ENCODE measurements at places on chromosomes 5 and 9. TPM values are rescaled to one million over a fixed set of nuclear protein-coding genes. Genes with fewer than 3 reads are reported as not detected.
A peak's percentile ranks its signal among the peaks of the same experiment; 100 is the strongest.

The MLANA gene
- 0.90 TPM for polyA plus RNA-seq

The TIFAB gene
- 0.54 TPM for polyA plus RNA-seq

DNA sequence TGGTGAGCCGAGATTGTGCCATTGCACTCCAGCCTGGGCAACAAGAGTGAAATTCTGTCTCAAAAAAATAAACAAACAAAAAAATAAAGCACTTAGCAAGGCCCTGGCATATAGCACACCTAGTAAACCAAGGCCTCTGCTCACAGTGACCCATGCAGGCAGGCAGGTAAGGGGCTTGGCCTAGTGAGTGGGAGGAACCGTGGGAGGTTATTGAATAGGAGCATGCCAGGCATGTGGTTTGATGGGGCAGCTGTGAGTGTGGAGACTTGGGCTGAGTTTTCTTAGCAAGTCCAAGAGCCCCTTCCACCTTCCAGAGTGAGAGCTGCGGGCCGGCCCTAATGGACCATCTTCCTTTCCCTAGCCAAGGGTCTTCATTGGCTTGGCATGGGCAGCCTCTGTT is 4.5 kb upstream of the NDST1 start:
- no peak for DNase-seq

DNA sequence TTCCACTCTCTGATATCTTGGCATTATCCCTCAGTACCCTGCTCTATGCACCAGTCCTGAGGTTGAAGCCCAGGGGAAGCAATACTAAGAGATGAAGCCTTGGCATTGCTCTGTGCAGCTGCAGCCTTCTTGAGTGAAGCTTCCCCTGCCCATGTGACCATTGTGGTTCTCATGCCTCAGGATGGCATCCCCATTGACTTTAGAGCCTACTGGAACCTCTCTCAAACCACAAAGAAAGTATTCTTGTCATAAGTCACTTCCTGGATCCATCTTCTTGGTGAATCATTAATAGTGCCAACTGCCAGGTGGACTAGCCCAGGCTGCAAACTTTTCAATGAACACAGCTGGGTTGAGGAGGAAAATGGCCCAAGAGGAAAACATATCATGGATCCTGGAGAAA is 283.9 kb upstream of the RFX3 start:
- no peak for DNase-seq

DNA sequence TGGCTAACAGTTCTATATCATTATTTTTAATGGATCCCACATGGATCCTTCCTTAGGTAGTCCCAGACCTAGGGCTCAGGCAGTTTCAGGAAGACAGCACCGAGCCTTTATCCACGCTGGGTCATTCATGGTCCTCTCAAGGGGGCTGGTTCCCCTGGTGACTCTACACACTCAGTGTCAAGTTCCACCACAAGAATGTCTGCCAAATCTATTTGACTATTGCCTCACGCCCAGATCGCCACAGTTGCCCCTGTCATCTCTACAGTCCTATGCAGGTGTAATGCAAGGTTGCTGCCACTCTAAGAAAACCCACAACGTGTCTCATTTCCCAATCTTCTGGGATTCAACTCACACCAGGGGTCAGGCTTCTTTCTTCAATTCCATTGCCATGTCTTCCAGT is 8.0 kb upstream of the ZNF366 start:
- no peak for DNase-seq

DNA sequence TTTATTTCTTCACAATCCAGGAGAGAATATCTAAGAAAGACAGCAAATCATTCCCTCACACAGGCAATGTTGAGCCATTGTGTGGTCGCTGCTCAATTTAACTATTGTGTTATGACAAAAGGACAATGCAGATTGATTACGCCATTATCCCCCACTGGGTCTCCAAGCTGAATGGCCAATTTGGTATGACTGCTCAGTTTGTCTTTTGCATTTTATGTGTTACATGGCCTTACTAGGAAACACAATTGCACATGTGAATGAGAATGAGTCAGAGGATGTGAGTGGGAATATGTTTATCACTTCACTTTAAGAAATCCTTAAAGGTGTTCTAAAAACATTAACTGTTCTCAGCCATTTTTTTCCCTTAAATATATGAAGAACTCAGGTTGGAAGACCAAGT is 108.3 kb downstream of the FAM174A start:
- no peak for DNase-seq

- DNase-seq: no peak
These were observed 15.2 kb downstream of the LURAP1L start for GRCh38 chr9:12790001-12790400.

DNA sequence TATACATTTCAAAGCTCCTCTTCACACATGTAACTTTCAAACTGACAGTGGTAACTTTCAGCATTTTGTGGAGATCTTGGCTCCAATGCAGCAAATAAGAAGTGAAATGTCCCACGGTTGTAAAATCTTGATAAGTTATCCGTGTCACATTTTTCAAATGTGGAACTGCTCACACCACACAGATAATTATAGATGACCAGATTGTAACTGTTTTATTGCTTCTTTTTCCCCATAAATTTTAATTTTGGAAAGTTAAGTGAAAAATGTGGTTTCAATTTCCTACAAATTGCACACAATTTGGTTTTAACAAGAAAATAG is 347.1 kb downstream of the EBF1 start:
- no peak for DNase-seq

GRCh38 chr5:14281746-14282181 is 138.6 kb downstream of the TRIO start:
- DNase-seq: no peak

DNA sequence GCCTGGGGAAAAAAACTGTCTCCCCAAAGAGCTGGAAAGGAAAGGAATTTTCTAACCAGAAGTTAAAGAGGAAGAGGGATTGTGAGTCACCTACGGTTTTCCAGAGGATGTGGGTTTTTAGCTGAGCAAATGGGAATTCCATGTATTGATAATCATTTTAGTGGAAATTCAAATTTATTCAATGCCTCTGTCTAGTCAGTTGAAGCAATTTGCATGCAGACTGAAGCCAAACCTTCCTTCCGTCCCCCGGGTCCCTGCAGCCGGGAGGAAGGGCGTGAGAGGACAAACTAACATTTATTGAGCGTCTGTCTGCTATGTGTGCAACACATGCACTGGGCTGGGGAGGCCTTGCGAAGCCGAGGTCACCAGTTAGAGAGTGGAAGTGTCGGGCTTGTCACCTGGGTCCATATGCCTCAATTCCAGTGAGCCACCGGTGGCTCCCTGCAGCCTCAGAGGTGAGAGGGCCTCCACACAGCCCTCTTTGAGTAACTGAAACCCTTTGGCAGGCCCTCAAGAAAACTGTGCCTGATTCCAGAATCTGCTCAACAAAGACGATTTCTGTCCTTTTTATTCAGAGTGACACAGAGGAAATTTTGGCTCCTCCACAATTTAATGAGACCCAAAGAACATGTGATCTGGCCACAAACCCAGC is 70.3 kb downstream of the COL27A1 start:
- DNase-seq: no peak

DNA sequence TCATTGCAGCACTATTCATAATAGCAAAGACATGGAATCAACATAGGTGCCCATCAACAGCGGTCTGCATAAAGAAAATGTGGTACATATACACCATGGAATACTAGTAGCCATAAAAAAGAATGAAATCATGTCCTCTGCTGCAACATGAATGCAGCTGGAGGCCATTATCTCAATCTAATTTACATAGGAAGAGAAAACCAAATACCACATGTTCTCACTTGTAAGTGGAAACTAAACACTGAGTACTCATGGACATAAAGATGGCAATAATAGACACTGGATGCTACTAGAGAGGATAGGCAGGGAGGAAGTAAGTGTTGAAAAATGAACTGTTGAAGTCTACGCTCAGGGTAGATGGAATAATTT is 203.9 kb upstream of the CDH9 start:
- peak; percentile 0 for DNase-seq

DNA sequence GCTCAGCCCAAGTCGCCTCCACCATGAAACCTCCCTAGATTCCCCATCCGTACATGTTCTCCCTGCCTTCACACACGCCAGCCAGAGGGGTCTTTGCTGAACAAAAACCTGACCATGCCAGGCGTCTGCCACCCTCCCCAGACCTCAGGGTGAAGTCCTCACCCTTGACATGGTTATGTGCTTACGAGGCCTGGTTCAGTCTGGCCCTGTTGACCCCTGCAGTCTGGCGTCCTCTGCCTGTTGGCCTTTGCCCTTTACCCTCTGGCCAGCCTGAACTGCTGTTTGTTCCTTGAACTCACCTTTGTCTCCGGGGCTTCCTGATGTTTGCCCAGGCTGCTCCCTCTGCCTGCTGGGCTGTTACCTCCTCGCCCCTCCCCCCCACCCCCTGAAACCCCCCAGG is 29.8 kb downstream of the NCS1 start:
- no peak for DNase-seq

DNA sequence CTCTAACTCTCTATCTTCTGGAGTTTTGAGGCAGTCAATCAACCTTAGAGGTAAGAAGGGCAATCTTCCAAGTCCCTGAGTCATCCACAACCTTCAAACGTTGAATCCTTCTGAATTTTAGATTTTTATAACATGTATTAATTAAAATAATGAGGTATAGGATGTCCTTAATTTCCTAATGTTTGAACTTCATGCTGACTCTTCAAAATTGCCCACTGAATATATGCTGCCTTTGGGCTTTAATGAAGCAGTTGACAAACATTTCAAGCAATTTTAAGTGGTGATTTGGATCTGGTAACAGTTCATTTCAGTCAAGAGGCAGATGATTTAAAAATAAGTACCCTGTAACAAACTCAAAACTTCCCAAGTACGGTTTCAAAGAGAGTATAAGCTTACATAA is 26.0 kb downstream of the ERP44 start:
- no peak for DNase-seq

Measured in muscle of arm (tissue), 14 donors.